ENCODE measurements at places on chromosomes 2 and 18.

DNA sequence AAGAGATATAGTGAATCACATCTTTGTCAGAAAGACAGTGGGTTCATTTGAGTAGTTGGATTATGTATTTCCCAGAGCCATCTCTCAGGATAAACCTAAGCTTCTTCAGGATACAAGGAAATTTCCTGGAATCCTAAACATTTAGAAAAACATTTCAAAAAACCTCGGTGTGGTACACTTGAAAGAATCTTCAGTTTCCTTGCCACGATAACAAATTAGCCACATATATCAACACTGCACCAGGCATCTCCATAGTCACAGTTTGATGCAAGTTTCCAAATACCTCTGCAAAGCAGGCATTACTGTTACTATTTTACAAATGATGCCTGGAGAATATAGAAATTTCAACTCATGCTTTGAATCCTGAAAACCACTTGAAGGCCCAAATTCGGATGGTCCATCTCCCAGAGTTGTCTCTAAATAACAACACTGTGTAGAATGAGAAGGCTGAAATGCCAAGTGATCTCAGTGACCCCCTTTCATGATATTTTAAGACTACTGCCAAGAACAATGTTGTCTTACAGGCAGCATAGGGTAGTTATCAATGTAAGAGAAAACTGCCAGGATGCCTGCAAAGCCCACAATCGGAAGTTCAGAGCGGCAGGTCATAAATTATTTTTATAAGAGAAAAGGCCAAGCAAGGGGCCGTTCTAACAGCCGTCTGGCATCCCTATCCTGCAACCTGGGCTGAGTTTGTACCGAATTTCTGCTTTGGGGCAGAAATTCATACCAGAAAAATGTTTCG is 307.9 kb downstream of the TXNL1 start:
- no peak for DNase-seq

GRCh38 chr2:73640511-73640911 is 1.7 kb downstream of the NAT8 start:
- DNase-seq = no peak

DNA sequence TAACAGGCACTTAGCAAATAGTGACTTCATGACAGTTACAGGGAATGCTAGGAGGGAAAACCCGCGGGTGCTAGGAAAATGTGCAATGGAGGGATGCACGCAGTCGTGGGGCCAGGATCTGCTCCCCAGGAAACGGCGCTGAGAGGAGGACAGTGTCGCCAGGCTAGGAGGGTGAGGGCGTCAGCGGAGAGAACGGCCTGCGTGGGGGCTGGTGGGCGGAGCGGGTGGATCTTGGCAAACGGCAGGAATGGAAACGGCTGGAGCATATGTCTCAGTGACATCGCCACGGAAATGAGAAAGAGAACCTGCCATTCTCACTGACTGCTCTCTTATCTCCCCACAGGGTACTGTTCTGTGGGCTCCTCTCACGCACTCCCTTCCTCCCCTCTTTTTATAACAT is 478.5 kb upstream of the ID2 start:
- no peak for DNase-seq

DNA sequence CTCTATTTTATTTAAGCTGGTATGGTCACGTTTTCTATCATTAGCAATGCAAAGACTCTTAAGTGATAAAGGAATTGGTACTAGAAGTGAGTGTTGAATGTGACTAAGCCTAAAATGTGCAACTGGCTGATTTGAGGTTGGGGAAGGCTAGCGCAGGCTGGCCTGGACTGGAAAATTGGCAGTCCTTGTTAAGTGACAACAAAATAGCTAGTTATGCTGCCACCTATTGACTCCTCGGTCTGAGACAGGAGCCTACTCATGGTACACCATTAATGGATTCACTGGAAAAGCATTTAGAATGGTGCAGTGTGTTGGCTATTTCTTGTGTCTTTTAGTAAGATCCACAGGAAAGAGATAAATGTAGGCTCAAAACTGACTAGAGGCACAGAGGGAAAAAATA is 5.7 kb upstream of the WIPF1 start:
- no peak for DNase-seq

DNA sequence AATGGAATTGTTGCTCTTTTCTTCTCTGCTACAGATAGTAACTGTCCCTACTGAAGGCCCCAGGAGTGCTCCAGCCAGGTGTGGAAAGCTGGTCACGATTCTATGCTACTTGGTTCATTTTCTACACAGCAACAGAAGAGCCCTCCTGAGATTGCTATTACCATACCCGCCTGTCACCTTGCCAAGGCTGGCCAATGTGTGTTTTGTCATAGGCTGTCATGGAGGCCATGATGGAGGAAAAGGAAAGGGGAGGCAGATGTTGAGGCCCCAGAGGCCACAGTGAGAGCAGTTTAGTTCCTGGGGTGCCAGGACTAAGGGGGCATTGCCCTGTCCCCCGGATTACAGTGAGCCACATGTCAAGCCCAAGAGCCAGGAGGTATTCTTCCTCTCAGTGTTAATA is 952 bp downstream of the ELMOD3 start:
- DNase-seq = no peak

DNA sequence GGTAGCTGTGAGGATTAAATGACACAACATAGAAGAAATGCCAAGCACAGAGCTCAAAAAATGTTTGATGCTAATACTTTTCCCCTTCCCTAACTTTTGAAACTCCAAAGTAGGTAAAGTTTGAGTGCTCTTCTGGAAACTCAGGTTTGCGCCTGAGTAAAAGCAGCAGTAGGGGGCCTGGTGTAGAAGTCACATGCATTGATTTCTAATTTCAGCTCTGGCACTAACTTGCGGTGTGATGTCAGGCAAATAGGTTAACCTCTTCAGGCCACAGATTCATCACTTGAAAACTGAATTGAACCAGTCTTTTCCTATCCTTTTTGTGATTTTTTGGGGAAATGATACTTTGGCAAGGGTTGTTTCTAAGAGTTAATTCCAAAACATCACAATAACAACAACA is 27.2 kb downstream of the LHCGR start:
- no peak for DNase-seq

- DNase-seq = no peak
These were observed 164.3 kb upstream of the APCDD1 start for GRCh38 chr18:10289951-10290637.

Data from right hindlimb (tissue), 1 donor.